ENCODE measurements at places on chromosomes 1 and 21.

DNA sequence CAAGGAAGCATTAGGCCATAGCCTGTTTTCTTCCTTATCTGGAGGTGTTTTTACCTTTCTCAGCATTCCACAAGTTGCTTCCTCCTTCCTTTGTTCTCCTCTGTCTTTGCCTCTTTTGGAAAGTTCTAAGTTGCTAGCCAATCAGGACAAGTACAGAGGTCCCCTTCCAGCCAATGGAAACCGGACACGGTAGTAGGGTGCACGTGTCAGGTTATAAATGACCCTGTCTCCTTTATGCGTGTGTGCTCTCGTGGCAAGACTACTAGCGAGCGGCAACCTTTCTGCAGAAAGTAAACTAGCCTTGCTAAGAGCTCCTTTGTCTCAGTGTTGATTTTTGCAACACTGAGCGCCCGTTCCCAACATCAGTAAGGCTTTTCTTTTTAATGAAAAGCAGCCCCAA is 1.5 kb upstream of the ACADM start:
- no peak for DNase-seq

DNA sequence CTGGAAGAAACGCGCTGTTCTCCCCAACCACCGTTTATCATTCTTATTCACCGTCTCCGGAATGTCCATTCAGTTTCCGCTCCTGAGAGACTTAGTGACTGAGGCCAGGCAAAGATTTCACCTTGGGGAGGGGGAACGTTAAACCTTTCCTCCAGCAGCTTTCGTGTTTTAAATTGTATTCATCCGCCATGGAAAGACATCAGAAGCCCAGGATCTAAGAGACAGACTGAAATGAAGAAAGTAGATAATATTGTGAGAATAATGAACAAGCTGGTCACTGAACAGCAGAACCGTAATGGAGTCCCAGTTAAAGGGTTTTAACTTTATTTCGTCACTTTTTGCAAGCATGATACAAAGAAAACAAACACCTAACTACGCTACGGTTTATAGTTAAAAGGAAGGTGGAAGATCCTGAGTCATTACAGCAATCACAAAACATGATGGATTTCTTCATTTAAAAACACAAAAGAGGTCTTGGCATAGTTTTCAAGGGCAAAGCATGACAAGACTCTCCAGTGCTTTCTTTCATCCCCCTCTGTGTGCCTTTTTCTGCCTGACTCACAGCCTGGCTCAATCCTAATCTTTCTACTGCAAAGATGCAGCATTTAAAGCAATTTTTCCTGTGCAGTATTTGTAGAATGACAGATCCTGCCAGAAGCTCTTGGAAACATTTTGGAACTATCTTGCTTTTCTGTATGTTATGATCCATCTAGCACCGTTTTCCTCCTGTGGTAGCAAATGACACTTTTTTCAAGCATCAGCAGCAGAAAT is 722 bp upstream of the SLC19A2 start:
- DNase-seq: no peak

GRCh38 chr1:209326831-209327230 is 256.7 kb upstream of the CAMK1G start:
- DNase-seq: no peak

- DNase-seq: no peak
Measured at GRCh38 chr21:26406526-26406925, 166.6 kb downstream of the CYYR1 start.

DNA sequence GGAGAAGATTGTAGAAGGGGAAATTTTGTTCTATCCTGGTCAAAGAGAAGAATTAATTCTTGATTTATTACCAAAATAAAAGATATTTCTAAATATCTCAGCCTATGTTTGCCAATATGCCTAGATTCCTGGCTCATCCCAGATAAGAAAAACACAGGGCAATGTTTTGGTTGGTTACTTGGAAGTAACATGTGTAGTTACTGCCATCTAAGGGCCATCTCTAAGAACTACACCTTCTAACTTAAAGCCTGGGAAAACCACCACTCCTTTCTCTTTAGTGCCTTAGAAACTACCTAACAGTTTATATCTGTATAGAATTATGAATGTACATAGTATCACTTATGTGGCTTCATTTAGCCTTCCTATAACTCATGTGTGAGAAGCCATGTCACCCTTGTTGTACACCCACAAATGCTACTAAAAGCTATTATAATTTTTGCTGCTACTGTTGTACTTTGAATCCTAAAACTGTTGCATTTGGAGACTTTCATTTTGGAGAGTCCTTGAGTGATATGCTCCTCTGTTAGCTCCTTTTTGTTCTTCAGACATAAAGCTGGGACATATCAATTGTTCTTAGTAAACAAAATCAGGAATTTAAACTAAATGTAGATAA is 4.5 kb downstream of the AIM2 start:
- DNase-seq: peak; percentile 26

DNA sequence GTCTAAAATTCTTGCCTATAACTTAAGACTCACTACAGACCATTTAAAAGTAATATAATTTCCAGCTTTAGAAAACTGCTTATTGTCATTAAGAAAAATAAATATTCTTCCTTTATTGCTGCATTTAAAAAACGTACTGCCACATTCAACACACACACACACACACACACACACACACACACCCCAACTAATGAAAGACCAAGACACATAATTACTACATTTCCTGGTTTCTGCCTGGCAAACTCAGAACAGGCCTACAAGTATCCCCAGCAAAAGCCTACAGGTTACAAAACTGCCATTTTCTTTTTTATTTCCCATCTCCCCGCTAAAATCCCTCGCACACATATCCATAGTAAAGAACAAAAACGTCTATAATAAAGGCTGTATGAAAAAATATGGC is 1.5 kb downstream of the DENND2C start:
- no peak for DNase-seq

- DNase-seq: no peak
Measured at GRCh38 chr1:155166471-155167165, 6.5 kb downstream of the KRTCAP2 start.

DNA sequence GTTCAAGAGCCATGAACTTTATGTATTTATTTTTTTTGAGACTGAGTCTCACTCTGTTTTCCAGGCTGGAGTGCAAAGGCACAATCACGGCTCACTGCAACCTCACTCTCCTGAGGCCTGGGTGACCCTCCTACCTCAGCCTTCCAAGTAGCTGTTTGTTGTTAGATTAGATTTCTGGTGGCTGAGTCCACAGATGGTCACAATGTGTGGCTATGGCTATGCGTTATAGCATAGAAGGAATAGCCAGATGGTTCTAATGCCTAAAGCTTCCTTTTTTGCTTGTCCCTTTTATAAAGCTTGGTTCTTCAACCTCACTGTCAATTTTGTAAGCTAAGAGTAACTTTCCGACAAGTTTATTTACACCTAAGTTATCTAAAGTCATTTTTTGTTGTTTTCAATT is 62.3 kb upstream of the FMN2 start:
- DNase-seq: no peak

DNA sequence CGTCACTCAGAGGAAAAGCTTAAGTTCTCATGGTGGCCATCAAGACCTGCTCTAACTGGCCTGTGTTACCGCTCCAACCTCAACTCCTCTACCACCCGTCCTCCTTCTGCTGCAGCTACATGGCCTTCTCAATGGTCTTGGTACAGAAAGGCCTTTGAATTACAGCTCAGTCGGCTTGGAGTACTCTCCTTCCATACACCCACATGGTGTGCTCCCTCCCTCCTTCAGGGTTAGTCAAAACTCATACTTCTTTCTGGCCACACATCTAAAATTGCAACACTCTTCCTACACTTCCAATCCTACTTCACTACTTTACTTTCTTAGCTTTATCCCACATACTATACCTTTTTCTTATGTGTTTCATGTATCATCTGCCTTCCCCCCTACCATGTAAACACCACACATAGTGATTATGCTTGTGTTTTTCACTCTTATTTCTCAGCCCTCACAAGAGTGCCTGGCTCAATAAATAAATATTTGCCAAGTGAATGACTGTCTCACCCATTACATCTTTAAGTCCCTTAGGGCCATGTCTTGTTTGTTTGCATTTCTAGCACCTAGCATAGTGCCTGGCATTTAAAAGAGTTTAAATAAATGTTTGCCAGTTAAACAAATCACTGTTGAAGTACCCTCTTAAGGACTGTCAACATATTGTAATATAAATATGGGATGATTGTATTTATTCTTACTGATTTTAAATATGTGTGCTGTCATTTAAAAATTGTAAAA is 37.6 kb upstream of the HMCN1 start:
- DNase-seq: no peak

DNA sequence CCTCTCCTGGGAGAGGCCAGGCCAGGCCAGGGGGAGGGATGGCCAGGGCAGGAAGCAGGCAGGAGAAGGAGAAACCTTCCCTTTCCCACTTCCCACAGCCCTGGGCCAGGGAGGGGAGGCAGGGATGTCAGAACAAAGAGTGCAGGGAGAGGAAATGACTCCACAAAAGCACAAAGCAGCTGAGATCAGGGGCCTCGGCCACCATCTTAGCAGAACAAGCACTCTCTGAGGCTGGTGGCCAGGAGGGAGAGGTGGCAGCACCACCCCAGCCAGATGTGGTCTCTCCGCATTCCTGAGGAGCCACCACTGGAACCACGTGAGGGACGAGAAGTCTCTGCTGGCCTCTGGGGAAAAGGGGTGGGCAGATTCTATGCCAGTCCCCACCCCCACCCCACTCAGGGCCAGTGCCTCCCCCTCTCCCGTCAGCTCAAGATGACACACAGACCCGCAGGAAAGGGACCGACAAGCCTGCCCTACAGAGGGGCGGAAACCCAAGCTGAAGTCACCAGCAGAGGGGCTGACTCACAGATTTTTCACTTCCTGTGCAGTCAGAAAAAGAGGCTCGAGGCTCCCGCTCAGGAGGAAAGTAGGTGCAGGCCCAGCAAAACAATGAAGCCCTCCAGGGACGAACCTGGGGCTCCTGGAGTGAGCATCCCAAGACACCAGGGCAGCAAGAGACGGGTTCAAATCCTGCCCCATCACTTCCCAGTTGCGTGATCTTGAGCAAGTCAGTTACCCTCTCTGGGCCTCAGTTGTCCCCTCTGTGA is 24.1 kb upstream of the ALDH4A1 start:
- no peak for DNase-seq

GRCh38 chr1:226762988-226763904 is 24.2 kb upstream of the ITPKB start:
- DNase-seq: no peak

GRCh38 chr1:237042892-237043576 is 1.1 kb downstream of the RYR2 start:
- no peak for DNase-seq

GRCh38 chr1:201190624-201191051 is at the start of gene IGFN1:
Gene IGFN1 (plus strand): TSS chr1:201190824. CDS start chr1:201193294, 2,470 bp downstream.
- no peak for DNase-seq

GRCh38 chr1:153040950-153041631 is at the start of gene SPRR2D:
Gene SPRR2D (minus strand): TSS chr1:153041120. CDS start chr1:153040346, 774 bp downstream.
- DNase-seq: no peak

- no peak for DNase-seq
Measured at GRCh38 chr1:56688522-56689026, 43.5 kb downstream of the PRKAA2 start.

DNA sequence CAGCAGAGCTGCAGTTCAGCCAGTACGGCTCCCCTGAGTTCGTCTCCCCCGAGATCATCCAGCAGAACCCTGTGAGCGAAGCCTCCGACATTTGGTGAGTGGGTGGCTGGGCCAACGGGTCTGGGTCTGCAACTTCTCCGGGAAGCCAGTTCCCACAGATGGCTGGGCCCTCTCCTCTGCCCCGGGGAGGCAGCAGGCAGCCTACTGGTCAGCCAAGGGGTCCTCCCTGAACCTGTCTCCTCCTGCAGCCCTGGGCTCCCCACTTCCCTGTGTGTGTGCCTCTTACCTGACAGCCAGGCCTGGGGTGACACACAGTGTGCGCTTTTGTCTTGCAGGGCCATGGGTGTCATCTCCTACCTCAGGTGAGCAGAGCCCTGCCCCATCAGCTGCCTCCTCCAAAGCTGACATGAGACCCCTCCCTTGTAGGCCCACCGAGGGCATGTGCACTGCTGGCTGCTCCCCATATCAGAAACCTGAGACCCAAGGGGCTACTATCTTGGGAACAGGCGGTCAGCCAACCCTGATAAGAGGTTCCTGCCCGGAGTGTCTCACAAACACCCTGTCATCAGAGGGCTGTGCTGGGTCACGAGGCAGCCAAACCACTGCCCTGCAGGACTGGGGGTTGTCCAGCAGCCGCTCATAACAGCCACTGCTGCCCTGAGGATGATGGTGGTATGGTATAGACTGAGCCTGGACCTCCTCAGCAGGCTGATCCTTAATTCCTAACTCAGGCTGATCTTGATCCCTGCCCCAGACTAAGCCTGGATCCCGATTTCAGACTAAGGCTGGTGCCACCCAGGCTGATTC is 37.6 kb downstream of the TRIM11 start:
- no peak for DNase-seq

DNA sequence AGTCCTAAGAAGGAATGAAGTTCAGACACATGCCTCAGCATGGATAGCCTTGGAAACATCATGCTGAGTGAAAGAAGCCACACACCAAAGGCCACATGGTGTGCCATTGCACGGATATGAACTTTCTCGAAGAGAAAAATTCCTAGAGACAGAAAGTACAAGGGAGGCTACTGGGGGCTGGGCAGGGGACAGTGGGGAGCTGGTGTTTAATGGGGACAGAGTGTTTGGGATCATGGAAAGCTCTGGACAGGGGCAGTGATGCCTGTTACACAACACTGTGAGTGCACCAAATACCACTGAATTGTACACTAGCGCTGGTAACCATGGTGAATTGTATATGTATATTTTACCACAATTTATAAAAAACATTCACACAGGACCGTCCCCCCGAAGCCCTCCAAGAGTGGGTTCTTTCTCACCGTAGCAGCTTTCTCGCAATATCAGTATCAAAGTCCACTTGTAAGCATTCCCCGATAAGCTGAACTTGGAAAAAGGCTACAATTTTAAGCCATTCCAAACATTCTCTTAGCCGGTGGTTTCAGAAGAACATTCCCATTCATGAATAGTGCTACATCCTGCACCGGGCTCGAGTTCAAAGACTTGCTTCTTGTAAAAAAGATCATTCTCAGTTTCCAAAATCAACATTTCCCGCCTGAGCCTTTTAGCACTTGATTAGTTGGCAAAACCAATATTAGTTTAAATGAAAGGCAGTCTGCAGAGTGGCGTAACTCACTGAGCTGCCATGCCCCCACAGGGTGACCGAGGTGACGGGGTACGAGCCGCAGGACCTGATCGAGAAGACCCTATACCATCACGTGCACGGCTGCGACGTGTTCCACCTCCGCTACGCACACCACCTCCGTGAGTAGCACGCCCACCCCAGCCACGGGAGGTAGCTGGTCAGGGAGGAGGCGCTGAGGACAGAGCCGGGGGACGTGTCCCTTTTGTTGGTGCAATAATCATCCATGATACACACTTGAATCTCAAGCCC is 31.7 kb downstream of the SIM2 start:
- no peak for DNase-seq

All from left renal cortex interstitium (tissue), 4 donors.